ENCODE measurements at places on chromosomes 4 and X.
A peak's percentile ranks its signal among the peaks of the same experiment; 100 is the strongest.

GRCh38 chr4:43822621-43823020, 626.0 kb downstream of the KCTD8 start:
- no peak for DNase-seq

GRCh38 chr4:151340751-151341385, 15.5 kb upstream of the SH3D19 start:
- DNase-seq: no peak

DNA sequence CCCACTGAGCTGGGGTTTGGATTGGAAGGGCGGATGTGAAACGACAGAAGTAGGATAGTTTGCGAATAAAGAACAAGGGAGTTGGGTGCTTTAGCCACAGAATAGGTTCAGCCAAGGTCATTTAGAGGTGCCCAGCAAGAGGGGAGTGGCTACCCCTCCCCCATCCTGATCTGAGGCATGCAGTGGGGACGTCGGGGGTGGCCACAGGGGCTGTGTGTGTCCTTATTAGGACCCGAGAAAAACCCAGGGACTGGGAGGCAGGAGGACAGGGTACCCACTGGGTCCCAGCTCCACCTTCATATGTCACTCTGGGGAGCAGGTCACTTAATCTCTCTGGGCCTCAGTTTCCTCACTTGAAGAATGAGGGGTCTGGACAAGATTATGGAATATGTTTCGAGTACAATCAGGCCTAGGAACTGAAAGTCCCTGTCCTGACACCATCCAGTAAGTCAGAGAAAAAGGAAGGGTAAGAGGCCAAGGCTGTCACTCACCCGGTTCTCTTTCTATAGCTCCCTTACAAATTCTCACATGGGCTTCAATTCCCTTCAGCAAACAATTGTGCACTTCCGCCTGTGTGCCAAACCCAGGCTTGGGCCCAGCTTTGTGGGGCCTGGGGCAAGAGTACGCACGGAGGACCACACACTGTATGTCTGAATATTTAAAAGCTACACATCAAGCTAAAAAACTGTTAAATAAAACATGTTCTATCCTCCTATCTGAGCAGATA, 4.2 kb upstream of the NYX start:
- no peak for DNase-seq

- no peak for DNase-seq
Observed at GRCh38 chr4:148618856-148619255, 176.6 kb upstream of the NR3C2 start.

- DNase-seq: no peak
Observed at GRCh38 chr4:188550296-188550695, 411.1 kb downstream of the TRIML1 start.

- DNase-seq: no peak
Observed at GRCh38 chr4:150289881-150290280, 211.6 kb downstream of the DCLK2 start.

DNA sequence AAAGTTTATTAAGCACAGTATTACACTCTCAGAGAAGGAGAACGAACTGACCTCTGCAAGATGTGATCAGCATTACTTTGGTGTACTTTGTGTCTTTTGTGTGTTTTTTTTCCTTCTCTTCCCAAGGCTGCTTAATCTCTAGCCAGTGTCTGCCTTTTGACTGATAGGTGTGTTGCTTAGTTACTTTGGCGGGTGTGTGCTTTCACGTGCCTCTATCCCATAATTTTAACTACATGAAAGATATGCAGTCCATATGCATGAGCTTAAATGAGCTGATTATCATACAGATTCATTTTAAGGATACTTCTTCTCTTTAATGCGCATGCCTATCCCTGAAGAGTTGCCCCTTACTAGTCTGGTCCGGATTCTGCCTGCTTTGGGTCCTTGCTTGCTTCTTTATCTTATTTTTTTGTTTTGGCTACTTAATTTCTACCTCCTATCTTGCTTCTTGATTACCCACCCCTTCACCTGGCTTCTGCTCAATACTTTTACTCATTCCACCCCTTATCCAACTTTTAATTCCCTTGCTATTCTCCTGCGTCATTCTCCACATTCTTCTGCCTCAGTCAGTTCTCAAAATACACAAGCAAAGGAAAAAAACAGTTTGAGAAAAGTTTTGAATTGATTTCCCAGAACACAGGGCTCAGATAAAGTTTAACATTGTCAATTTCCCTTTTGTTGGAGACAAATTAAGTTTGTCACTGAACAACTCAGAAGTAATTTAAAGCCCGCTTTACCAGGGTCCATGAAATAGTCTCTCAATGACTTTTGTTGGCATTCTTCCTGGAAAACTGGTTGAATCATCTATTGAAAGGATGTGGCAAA, 182.0 kb downstream of the TENT5D start:
- DNase-seq: no peak

DNA sequence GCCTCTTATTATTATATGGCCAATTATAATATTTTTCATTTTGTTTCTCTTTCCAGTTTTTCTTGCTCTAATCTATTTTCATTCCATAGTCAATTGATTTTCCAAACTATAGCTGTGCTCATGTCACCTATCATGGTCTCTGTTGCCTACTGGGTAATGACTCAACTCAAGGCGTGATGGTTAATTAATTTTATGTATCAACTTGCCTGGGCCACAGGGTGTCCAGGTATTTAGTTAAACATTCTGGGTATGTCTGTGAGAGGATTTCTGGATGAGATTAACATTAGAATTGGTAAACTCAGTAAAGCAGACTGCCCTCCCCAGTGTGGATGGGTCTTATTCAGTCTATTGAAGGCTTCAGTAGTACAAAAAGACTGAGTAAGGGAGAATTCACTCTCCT, 9.9 kb downstream of the FHIP1A start:
- DNase-seq: no peak

- DNase-seq: no peak
Observed at GRCh38 chrX:82528525-82528924, 979.6 kb upstream of the POU3F4 start.

DNA sequence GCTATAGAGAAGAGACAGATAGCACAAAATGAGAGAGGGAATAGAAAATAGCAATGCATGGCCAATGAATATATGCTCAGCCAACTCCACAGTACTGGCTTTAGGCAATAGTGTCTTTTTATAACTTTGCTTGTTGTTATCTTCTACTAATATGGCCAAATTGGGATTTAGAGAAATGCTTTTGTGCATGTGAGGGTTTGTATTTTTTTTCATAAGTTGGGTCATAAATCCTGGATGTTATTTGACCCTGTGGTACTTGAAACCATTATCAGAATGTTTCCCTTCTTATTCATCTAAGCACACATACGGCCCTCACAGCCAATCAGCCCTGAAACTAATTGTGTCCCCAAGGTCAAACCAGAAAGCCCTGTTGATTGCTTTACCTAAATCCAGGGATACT, 35.2 kb upstream of the LPAR4 start:
- DNase-seq: no peak

- no peak for DNase-seq
Observed at GRCh38 chrX:115531818-115532403, 29.1 kb upstream of the PLS3 start.

GRCh38 chr4:185693548-185694215, 118.3 kb downstream of the SORBS2 start:
- DNase-seq: no peak

GRCh38 chrX:19725641-19726040, 161.8 kb downstream of the SH3KBP1 start:
- DNase-seq: no peak

DNA sequence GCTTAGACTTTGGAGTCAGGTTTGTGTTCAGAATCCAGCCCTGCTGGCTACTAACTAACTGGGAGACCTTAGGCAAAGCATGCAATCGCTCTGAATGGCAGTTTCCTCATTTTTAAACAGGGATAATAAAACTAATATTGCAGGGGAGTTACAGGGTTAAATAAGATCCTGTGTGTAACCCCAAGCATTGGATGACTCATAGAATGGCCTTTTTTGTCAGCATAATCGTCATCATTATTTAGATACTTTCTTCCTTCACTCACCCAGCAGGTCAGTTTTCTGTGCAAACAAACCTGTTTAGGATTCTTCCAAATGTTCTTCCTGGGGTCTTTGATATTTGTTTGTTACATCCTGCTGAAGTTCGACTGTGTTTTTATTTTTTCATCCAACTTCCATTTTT, 208.2 kb downstream of the EVC2 start:
- no peak for DNase-seq

GRCh38 chrX:1430451-1430850, 22.3 kb downstream of the ASMTL start:
- no peak for DNase-seq

DNA sequence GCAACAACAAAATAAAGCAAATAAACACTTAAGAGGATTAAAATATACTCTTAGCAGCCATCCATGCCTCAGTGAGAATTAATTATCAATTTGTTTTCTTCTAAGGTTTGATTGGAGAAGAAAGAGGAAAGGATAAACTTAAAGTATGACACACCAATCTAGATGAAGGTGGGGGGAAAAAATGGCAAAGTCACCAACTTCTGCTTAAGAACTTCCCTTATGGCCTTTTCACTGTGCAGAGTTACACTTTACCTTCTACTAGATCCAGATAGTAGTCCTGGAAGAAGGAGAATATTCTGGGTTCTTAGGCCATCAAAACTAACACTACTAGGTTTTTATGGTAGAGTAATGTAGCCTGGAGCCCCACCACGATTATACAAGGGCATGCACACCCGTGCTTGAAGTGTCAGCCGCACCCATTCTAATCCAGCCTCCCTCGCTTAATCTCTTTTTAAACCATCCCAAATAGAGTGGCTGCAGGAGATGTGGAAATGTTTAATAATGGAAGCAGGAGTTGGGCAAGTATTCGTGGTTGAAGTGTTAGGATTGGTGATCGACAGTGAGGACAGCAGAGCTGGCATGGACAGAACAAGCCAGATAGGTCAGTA, 14.1 kb downstream of the ENPEP start:
- DNase-seq: no peak

- DNase-seq: no peak
Observed at GRCh38 chr4:53659112-53659511, 67.8 kb upstream of the LNX1 start.

- no peak for DNase-seq
Observed at GRCh38 chr4:8847331-8847730, 24.3 kb downstream of the HMX1 start.

DNA sequence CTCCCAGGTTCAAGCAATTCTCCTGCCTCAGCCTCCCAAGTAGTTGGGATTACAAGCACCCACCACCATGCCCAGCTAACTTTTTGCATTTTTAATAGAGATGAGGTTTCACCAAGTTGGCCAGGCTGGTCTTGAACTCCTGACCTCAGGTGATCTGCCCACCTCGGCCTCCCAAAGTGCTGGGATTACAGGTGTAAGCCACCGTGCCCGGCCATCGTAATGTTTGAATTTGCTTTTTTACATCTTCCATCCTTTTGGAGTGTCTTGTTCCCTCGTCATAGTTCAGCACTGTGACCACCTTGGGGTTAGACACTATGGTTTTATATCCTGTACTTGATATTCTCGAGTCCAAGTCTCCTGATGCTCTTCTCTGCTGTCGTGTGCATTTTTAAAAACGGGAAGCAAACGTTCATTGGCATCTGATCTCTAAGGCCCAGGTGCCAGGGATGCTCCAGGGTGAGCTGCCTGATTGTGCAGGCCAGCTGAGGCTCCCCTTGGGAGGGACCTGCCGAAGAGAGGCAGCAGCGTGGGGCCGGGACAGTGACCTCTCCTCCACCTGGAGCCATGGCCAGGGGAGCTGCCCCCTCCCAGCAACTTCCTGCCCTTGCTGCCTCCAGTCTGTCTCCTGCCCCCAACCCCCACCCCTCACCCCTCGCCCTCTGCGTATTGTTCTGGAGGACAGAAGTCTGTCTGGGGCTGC, 16.7 kb downstream of the DGKQ start:
- no peak for DNase-seq

DNA sequence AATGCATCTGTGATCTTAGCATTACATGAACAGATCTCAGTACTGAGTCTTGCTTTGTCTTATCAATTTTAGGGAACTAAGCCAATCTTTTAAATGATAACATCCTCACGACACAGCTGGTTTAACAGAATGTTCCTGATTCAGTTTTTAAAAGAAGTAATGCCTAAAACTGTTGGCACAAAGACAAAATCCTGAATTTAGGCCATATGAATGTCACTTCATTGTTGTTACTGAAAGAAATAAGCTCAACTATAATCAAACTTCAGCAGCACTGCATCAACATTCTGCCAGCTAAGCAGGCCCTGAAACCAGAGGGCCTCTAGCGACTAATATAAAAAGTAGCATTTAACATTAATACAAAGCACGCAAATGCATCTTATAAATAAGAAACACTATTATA, 130.6 kb downstream of the FRYL start:
- no peak for DNase-seq

DNA sequence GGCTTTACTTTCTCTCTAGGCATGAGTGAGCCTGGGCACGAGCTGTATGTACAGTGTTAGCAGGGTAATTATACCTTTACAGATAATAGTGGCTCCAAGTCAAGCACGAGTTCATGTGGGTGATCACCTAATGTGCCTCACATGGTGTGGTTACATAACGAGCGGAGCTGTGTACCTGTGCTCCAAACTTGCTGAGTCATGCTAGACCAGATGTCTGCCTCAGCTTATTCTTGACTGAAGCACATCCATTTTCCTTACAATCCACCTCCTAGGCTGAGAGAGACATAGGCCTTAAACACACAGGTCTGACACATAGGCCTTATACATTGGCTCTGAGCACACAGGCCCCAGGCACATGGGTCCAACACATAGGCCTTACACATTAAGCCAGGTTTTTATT, 426.6 kb downstream of the GPAT3 start:
- DNase-seq: no peak

- no peak for DNase-seq
Observed at GRCh38 chr4:21765810-21766407, 182.7 kb downstream of the KCNIP4 start.

- peak; percentile 15 for DNase-seq
Observed at GRCh38 chrX:39820938-39821708, 276.6 kb downstream of the BCOR start.

- DNase-seq: no peak
Observed at GRCh38 chrX:41314881-41315280, 19.1 kb upstream of the DDX3X start.

DNA sequence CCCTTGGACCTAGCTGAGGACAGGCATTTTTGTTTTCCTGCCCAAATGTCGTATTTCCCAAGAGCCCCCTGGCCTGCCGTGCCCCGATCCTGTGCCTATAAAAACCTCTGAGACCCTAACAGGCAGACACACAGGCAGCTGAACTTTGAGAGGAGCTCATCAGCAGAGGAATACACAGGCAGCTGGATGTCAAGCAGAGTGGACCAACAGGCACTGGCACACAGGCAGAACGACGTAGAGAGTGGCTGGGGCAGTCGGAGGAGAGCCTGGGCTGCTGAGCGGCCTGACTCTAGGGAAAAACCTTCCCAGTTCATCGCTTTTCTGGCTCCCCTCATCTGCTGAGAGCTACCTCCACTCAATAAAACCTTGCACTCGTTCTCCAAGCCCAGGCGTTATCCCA, 896.1 kb downstream of the PCDH18 start:
- no peak for DNase-seq

GRCh38 chrX:111876646-111877045, 665 bp downstream of the TRPC5OS start:
- DNase-seq: no peak
